CD4-positive, alpha-beta T cell treated with Interferon alpha-2 for 1 hour (primary cell): ENCODE measurements at places on chromosomes 2 and 18.

DNA sequence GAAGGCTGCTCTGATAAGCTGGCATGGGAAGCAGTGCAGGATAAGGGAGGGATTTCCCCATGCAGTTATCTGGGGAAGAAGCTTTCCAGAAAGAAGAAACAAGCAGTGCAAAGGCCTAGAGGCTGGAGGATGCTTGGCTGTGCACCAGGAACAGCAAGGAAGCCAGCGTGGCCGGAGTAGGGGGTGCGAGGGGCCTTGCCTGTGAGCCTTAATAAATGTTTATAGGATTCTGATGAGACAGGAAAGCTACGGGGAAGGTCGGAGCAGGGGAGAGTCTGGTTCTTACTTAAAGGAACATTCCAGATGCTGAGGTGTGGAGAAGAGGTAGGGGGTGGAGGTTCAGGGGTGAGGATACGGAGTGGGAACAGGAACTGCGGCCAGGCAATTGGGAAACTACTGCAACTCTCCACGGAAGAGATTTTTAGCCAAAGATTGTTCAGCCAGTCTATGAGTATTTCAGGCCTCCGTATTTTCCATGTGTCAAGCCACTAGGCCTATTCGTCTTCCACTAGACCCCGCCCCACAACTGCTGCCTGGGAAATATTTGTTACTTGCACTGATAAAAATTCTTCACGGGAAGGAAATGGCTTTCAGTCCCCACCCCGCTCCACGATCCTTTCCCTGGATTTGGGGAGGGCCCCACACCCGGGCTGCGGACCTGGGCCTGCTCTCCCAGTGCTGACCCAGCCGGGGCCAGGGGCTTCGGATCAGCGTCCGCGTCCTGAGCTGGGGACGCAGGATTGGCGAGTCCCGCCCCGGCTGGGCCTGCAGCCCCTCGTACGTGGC lies 516 bp downstream of the EIF2AK2 start:
- DNase-seq: peak; percentile 56

GRCh38 chr2:39513641-39514094 lies 76.6 kb upstream of the MAP4K3 start:
- DNase-seq: peak; percentile 28

- DNase-seq: no peak
Measured at GRCh38 chr2:27622921-27623384, 5.9 kb downstream of the CCDC121 start.

- no peak for DNase-seq
Measured at GRCh38 chr2:190698895-190699294, 50.0 kb downstream of the NAB1 start.

- DNase-seq: no peak
Measured at GRCh38 chr18:53943326-53943860, 281.1 kb downstream of the MBD2 start.

DNA sequence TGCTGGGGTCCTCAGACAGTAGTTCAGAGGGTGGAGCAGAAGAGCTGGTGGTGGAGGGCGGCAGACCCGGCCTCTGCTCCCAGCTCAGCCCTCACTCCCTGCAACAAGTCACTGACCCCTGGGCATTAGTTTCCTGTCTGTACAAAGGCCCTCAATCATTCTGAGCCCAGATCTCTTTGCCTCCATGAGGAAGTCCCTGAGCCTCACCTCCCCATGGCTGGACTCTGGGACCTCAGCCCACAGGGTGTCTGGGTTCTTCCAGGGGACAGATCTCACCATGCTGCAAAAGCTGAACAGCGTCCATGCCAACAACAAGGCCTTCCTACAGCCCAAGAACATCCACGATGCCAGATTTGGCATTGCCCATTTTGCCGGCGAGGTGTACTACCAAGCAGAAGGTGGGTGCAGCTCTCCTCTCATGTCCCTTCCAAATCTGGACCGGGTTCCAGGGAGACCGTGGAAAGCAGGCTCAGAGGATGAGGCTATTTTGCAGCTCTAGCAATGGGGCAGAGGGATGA lies 49.1 kb downstream of the MYO7B start:
- no peak for DNase-seq

GRCh38 chr2:72300147-72300684 lies 152.6 kb upstream of the CYP26B1 start:
- DNase-seq: no peak

GRCh38 chr2:12679550-12680072 lies 37.1 kb upstream of the TRIB2 start:
- DNase-seq: no peak

DNA sequence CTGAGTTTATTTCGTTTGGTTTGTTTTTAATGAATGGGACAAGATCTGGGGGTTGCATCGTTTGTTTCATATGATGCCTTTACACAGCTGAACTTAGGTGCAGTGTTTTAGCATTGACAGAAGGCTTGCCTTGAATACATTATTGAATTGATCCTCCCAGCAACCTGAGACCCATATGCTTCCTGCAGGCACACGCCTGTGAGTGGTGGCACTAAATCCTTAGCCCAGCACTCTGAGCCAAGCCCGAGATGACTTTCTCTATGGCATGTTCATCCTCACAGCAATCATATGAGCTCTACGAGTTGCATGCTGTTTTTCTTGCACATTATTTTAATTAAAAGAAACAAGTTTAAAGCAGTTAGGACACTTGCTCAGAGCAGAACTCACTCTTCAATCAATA lies 47.8 kb upstream of the AGAP1 start:
- no peak for DNase-seq

GRCh38 chr2:72827966-72828646 lies 2.3 kb upstream of the EXOC6B start:
- no peak for DNase-seq

DNA sequence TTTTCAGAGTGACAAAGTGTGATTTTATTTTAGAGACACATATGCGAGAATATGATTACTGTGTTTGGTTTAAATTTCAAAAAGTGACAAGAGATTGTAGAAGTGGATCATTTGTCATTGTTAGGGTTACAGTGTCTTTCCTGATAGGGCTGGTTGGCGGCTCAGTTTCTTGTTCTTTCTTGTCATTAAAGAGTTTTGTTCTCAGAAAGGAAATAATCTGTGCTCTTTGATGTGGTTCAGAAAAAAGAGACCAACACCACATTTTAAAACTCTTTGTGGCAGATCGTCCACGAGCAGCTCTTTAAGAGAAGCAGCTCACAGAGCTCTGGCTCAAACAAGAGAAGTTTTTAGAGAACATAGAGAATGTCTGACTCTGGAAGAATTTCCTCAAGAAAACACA lies 45.6 kb upstream of the ZNF532 start:
- peak; percentile 12 for DNase-seq

- peak; percentile 8 for DNase-seq
Measured at GRCh38 chr2:118094503-118094902, 6.2 kb downstream of the INSIG2 start.

DNA sequence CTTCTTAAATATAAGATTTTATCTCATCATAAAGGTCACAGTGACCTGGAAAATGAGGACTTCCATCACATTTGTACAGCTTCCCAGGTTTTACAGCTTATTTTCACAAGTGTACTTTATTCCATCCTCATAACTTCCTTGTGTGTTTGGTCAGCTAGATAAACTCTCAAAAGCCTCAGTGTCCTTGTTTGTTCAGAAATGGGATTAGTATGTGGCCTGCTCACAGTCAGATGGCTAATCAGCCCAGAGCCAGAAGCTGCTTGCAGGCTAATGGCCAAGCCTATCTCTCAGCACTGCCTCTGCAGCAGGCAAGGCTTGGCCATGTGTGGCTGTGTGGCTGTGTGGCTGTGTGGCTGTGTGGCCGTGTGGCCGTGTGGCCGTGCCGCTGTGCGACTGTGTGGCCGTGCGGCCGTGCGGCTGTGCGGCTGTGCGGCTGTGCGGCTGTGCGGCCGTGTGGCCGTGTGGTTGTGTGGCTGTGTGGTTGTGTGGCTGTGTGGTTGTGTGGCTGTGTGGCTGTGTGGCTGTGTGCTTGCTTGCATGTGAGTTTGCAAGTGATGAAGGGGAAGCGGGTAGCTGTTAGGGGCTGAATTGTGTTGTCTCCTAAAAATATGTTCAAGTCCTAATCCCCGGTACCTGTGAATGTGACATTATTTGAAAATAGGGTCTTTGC lies 233.0 kb upstream of the TNP1 start:
- DNase-seq: no peak

- peak; percentile 72 for DNase-seq
Measured at GRCh38 chr2:11701751-11702301, 31.8 kb upstream of the NTSR2 start.

- no peak for DNase-seq
Measured at GRCh38 chr2:25920336-25920735, 42.0 kb upstream of the ASXL2 start.

GRCh38 chr2:219442256-219443015 lies 7.8 kb downstream of the SPEG start:
- DNase-seq: no peak

GRCh38 chr2:202965810-202966460 lies 48.7 kb upstream of the NBEAL1 start:
- peak; percentile 3 for DNase-seq

GRCh38 chr18:36564841-36565240 lies 264.0 kb downstream of the TPGS2 start:
- no peak for DNase-seq

- no peak for DNase-seq
Measured at GRCh38 chr18:77635451-77635850, 385.8 kb downstream of the GALR1 start.

DNA sequence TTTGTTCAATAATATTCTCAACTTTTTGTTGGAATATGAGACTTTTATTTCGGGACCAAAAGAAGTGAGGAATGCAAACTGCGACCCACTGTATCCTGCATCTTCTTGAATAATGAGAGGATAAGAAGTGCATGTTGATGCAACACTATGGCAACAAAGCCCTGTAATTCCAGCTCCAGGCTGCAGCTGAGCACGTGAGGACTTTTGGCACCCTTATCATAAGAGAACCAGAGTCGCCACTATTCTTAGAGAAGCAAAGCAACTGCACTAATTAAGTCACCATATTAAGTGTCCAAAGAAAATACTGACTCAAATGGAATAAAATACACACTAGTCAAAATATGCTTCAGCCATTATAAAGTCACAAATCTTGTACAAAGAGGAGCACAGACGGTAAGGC lies 65.8 kb downstream of the FAM210A start:
- DNase-seq: no peak

DNA sequence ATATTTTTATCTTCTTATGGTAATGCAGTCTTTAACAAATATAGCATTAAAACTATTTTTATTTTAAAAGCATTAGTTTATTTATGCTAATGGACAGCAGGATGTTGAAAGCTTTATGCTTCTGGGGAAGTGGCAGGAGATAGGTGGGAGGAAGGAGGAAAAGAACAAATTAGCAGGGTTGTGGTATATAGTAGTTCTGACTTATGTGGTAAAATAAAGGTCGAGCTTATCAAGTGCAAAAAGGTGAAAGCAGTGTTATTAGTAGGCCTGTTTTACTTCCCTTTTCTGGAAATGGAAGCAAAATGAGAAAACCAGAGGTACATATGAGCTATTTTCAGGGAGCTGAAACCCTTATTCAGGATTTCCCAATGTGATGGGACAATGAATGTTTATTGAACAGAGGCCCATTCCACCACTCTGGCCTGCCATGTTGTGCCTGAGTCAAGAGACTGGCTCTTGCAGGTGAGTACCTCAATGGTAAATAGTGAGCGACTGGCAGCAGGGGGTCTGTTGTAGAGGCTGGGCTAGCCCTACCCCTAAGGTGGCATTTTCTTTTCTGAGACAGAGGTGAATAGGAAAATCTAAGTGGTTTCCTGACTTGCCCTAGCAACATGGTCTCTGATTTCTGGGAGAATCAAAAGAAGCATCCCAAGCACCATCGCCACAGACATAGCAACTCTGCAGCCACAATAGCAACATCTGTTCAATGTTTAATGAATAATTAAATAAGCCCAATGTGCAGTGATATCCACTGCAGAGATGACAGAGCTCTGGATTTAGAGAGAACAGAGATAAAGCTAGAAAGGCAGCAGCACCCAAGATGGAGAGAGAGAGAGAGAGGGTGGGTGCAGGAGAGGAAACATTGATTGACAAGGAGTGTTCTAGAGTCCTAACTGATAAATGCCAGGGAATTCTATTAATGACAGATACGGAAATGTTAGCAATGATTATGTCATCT lies 119.7 kb downstream of the UPP2 start:
- no peak for DNase-seq

DNA sequence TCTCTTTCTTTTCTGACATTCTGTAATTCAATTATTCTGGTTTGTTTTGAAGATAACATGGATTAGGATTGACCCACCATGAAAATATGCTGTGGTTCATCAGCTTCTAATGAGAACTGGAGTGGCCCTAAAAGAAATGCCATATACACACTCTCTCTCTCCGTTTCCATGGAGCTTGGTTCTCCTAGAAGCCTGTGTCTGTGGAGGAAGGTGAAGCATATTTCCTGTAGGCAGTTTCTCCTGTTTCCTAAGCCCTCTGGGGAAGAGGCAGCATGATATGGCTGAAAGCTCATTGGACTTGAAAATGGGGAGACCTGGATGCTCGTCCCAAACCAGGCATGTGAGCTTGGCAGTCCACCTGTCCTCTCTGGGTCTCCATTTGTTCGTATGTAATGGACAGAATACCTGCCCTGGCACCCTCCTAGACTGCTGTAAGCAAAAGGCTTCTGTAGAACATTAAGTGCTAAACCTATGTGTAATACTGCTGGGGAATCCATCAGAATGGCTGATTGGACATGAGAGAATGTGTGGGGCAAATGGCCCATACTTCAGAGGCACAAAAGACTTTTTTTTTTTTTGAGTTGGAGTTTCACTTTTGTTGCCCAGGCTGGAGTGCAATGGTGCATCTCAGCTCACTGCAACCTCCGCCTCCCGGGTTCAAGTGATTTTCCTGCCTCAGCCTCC lies 75.3 kb upstream of the PPP1CB start:
- DNase-seq: no peak

DNA sequence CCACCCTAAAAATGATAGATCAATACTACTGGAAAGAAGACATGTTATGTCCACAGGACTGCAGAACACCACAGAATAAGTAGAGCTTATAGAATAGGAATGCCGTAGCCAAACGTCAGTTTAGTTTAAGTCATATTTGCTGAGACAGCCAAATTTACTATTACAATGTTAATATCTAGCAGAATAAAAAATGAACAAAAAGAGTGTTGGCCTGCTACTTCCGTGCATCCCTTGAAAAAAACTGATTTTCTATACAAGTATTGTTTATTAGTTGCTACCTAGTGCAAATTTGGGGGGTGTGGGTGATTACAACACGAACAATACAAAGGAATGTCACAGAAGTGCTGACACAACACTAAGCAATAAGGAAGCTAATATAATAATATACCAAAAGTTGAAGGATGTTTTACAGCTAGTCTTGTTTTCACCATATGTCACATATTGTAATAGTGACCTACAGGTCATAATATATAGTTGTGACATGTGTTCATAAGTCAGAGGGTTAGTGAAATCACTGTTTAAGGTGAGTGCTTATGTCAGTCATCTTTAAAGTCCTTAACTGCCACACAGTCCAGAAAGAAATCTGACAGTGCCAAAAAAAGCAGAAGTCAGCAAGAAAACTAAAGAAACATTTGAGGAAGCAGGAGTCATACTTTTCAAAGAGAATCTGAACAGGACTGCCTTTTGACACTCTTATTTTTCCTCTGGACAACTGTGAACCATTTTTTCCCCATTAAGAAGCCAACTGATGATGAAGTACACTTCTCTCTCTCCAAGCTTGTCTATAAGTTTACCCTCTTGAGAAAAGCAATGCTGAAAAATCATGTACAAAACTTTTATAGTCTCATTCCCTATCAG lies 376.4 kb downstream of the ZEB2 start:
- no peak for DNase-seq

GRCh38 chr2:168536925-168537466 lies 80.9 kb downstream of the CERS6 start:
- DNase-seq: no peak
